Transverse colon (tissue), 4 donors: ENCODE measurements at places on chromosomes 7 and 10. TPM values are rescaled to one million over a fixed set of nuclear protein-coding genes. Genes with fewer than 3 reads are reported as not detected.

The CYP3A7 gene
- total RNA-seq: 3.0 TPM

The TMEM178B gene
- 0.37 TPM for total RNA-seq

The SLC29A4 gene
- 36.3 TPM for total RNA-seq

The CYP2C8 gene
- 2.9 TPM for total RNA-seq

GRCh38 chr10:2682491-2682890, 384.9 kb upstream of the PFKP start:
- DNase-seq: no peak
- no peaks in the 10 kb centered on the region for H3K27me3 ChIP-seq
- H3K27ac ChIP-seq: no peak overlapping the region
- H3K4me3 ChIP-seq: no peak overlapping the region
- no peaks in the 10 kb centered on the region for H3K36me3 ChIP-seq

The HHEX gene
- 7.5 TPM for total RNA-seq

DNA sequence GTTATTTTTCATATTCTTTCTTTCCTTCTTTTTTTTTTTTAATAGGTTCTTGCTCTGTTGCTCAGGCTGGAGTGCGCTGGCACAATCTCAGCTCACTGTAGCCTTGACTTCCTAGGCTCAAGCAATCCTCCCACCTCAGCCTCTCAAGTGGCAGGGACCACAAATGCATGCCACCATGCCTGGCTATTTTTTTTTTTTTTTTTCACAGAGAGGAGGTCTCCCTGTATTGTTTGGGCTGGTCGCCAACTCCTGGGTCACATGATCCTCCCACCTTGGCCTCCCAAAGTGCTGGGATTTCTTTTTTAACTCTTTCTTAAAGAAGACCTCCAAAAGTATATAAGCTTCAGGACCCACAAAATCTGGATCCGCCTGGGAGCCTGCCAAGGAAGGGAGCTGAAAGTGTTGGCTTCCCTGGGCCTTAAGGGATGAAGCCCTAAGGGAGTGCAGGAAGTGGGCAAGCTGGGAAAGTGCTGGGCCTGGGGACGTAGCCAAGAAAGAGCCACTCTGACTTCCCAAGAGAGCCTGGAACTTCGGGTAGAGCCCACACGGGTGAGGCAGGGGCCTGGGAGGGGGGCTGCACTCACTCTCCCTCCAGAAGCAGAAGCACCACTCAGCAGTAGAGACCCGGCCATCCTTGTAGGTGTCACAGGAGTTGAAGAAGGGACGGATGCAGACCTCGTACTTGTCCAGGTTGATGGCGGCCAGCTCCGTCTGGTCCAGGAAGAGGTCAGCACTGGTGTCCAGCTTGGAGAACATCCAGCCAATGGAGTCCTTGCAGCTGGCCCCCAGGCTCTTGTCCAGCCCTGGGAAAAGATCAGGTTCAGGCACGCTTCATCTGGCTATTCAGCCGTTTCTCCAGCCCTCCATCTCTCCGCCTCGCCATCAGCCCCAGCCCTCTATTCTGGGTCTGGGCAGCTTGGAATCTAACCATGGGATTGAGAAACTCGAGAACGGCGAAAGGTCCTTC, 21.8 kb downstream of the SPOCK2 start:
- no peak overlapping the region for H3K27ac ChIP-seq
- no peaks in the 10 kb centered on the region for H3K36me3 ChIP-seq
- no peak overlapping the region for H3K4me3 ChIP-seq
- DNase-seq: no peak
- H3K27me3 ChIP-seq: no peaks in the 10 kb centered on the region

- H3K4me1 ChIP-seq: peaks cover 3% of the 10 kb centered on the region
- H3K4me3 ChIP-seq: no peak overlapping the region
- no peaks in the 10 kb centered on the region for H3K36me3 ChIP-seq
- H3K27ac ChIP-seq: no peak overlapping the region
- DNase-seq: no peak
- no peaks in the 10 kb centered on the region for H3K27me3 ChIP-seq
Measured at GRCh38 chr10:3681642-3682554, 103.1 kb downstream of the KLF6 start.

DNA sequence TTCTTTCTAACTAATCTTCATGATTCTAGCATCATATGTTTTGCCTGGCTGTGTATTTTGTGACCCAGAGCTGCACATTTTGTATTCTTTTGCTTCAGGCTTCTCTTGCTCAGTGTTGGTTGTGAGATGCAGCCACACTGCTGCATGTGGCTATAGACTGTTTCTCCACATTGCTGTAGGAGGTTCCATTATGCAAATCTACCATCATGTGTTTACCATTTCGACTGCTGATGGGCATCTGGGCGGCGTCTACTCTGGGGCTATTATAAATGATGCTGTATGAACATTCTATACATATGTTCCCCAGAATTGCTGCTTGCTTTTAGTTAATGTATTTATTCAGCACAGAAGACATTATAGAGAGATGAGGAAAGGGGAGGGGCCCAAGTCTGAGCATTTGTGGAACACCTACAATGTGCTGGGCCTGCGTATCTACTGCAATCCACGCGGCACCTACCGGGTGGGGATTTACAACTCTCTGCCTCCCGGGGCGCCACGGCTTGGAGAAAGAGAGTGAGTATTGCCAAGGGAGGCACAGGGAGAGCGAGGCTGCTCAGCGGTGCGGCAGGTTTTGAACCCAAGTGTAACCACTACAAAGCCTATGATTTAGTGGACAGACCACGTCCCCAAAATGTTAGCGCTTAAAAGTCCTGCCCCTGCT, 172.5 kb downstream of the PRKAG2 start:
- DNase-seq: no peak
- H3K4me1 ChIP-seq: no peaks in the 10 kb centered on the region
- H3K27me3 ChIP-seq: no peaks in the 10 kb centered on the region
- H3K36me3 ChIP-seq: no peaks in the 10 kb centered on the region
- H3K4me3 ChIP-seq: no peak overlapping the region
- no peak overlapping the region for H3K27ac ChIP-seq

GRCh38 chr10:31383810-31384588, 65.0 kb downstream of the ZEB1 start:
- H3K4me1 ChIP-seq: no peaks in the 10 kb centered on the region
- H3K27ac ChIP-seq: no peak overlapping the region
- no peak overlapping the region for H3K4me3 ChIP-seq
- no peak for DNase-seq
- no peaks in the 10 kb centered on the region for H3K36me3 ChIP-seq

The CLEC2L gene
- total RNA-seq: not detected

The KAZALD1 gene
- total RNA-seq: 18.8 TPM
